Activated CD8-positive, alpha-beta T cell treated with anti-CD3 and anti-CD28 coated beads, Interleukin-2, amount 10 ng/mL, durations not matched to agents 7 days and 5 days (primary cell): ENCODE measurements at places on chromosomes 5 and 9.

DNA sequence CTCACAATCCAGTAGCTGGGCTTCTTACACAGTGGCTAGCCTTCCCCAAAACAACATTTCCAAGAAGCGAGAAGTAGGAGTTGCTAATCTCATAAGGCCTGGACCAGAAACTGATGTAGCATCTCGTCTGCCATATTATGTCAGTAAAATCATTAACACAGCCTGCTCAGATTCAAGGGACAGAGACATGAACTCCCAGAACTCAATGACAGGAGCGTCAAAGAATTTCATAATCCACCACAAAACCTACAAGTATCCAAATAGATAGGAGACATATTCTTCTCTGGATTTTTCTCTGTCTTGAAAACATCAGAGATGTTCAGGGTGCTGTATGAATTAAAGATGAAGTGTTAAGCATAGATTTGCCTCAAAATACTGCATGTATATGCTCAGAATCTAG is 457.6 kb upstream of the ACTBL2 start:
- no peak overlapping the region for H3K4me3 ChIP-seq
- H3K4me1 ChIP-seq: no peaks in the 10 kb centered on the region
- DNase-seq: no peak
- H3K27me3 ChIP-seq: no peaks in the 10 kb centered on the region
- no peaks in the 10 kb centered on the region for H3K36me3 ChIP-seq
- no peak overlapping the region for H3K27ac ChIP-seq

DNA sequence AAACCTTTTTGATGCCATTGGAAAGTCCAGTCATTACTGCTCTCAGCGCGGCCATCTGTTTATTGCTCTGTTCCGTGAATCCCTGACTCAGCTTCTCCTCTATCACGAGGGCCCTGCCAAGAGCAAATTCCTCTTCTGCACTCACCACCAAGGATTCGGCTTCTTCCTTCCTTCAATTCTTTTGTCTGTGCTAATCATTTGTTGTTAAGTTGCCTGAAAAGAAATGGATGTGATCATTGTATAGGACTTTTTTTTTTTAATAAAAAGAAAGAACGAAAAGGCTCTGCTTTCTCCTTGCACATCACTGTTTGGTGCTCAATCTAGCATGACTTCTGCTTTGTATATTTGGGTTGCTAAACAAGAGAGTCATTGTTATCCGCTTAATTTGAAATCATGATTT is 128.7 kb upstream of the PIK3R1 start:
- no peaks in the 10 kb centered on the region for H3K27me3 ChIP-seq
- no peaks in the 10 kb centered on the region for H3K36me3 ChIP-seq

GRCh38 chr5:155023320-155023719 is 9.8 kb downstream of the KIF4B start:
- H3K4me3 ChIP-seq: no peak overlapping the region
- no peak for DNase-seq
- no peaks in the 10 kb centered on the region for H3K4me1 ChIP-seq
- H3K27me3 ChIP-seq: peaks cover 7% of the 10 kb centered on the region
- no peaks in the 10 kb centered on the region for H3K36me3 ChIP-seq

DNA sequence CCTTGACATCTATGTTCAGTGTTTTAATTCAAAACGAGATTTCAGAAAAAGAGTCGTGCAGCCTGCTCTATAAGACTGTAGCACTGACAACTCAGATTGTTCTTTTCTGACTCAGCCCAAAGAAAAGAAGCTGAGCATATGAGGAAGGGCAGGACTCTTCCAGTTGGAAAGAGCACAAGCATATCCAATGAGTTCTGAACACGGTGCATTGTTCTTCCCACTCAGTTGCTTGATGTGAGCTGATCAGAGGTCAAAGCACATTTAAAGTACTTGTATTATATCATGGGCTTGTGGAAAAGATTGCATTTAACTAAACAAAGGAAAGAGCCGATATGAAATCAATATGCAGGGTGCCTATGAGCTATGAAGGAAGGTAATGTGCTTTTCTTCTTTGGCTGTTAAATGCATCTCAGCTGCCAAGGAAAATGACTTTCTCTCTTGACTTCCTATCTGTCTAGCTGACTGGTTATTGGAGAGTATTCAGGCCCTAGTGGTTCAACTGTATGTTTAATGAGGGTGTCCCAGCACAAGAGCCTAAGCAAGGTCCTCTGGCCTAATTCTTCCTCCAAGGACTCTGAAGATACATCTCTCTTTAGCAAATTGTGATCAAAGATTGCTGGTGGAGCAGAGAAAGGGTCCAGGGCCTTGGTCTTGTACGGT is 226.6 kb upstream of the PPP1R2B start:
- H3K36me3 ChIP-seq: no peaks in the 10 kb centered on the region
- H3K27me3 ChIP-seq: no peaks in the 10 kb centered on the region
- H3K27ac ChIP-seq: no peak overlapping the region
- no peak for DNase-seq
- H3K4me1 ChIP-seq: peaks cover 3% of the 10 kb centered on the region

DNA sequence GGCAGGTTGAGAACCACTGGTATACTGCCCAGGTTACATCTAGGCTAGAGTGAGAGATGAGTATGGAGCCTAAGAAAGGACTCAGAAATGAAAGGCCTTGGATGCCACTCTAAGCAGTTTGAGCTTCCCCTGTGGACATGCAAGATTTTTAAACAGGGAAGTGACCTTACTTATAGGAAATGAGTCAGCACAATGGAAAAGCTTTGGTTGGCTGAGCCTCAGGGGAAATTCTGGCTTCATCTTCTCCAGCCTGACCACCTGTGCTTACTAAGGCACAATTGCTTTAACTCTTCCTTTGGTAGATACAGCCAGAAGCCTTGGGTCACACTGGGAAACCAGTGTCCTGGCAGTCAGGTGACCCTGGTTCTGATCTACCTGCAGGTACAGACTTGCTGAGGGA is 380.2 kb upstream of the ZNF462 start:
- H3K36me3 ChIP-seq: no peaks in the 10 kb centered on the region
- no peak overlapping the region for H3K27ac ChIP-seq
- no peaks in the 10 kb centered on the region for H3K4me1 ChIP-seq
- no peaks in the 10 kb centered on the region for H3K27me3 ChIP-seq
- H3K4me3 ChIP-seq: no peak overlapping the region

GRCh38 chr9:14967450-14968321 is 57.5 kb upstream of the FREM1 start:
- no peaks in the 10 kb centered on the region for H3K36me3 ChIP-seq
- DNase-seq: no peak
- H3K27me3 ChIP-seq: peaks cover 9% of the 10 kb centered on the region
- H3K4me1 ChIP-seq: no peaks in the 10 kb centered on the region

DNA sequence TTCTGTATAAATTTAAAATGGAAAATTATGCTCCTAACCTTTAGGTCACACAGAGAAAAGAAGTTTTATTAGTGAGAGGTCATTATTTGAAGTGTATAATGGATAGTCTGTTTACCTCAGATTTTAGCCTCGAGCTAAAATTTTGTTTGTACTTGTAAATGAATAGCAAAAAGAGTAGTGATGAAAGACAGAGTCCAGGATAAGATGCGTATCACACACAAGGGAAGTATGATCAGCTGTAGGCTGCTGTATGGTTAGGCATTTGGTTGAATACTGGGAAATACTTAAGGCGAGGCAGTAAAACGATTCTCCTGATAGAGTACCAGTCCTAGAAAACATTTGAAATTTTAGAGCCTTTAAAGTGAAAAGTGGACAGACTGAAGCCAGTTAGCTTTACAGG is 92.7 kb downstream of the FBXL7 start:
- no peak overlapping the region for H3K27ac ChIP-seq
- no peak overlapping the region for H3K4me3 ChIP-seq
- no peaks in the 10 kb centered on the region for H3K27me3 ChIP-seq
- H3K4me1 ChIP-seq: no peaks in the 10 kb centered on the region

GRCh38 chr5:35003018-35003957 is 44.5 kb downstream of the AGXT2 start:
- no peaks in the 10 kb centered on the region for H3K4me1 ChIP-seq
- H3K27ac ChIP-seq: no peak overlapping the region
- H3K27me3 ChIP-seq: peaks cover 10% of the 10 kb centered on the region

- no peaks in the 10 kb centered on the region for H3K27me3 ChIP-seq
- H3K36me3 ChIP-seq: peaks cover 7% of the 10 kb centered on the region
- no peak for DNase-seq
- H3K4me3 ChIP-seq: no peak overlapping the region
- H3K27ac ChIP-seq: peak overlapping the region; percentile 49
These were observed 33.7 kb upstream of the CSF1R start for GRCh38 chr5:150120062-150120441.

GRCh38 chr5:39143151-39143860 is 69.1 kb upstream of the RICTOR start:
- no peak for DNase-seq
- peaks cover 32% of the 10 kb centered on the region for H3K36me3 ChIP-seq
- no peaks in the 10 kb centered on the region for H3K4me1 ChIP-seq
- no peaks in the 10 kb centered on the region for H3K27me3 ChIP-seq
- H3K4me3 ChIP-seq: no peak overlapping the region
- no peak overlapping the region for H3K27ac ChIP-seq

DNA sequence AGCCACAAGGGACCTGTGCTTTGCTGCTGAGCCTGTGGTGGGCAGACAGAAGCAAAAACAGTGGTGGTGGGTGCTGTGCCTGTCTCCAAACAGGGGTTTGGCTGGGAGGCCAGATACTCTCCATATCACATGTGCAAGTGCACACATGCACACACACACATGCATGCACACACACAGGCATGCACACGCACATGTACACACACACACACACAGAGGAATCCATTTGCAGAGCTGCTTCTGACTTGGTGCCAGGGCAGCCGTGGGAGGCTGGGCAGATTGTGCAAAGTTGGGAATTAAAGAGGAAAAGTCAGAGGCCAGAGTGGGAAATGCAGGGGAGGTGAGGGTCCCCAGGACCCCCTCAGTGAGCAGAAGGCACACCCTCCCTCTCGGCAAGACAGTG is 71.3 kb downstream of the NTNG2 start:
- no peak overlapping the region for H3K4me3 ChIP-seq
- H3K36me3 ChIP-seq: no peaks in the 10 kb centered on the region
- no peaks in the 10 kb centered on the region for H3K27me3 ChIP-seq
- peaks cover 4% of the 10 kb centered on the region for H3K4me1 ChIP-seq
- DNase-seq: no peak

- no peaks in the 10 kb centered on the region for H3K27me3 ChIP-seq
- H3K27ac ChIP-seq: peak overlapping the region; percentile 60
- DNase-seq: no peak
- peaks cover 54% of the 10 kb centered on the region for H3K4me1 ChIP-seq
- H3K36me3 ChIP-seq: peaks cover 12% of the 10 kb centered on the region
These were observed 68.1 kb upstream of the SPIN1 start for GRCh38 chr9:88319936-88320747.

- H3K4me1 ChIP-seq: no peaks in the 10 kb centered on the region
- no peaks in the 10 kb centered on the region for H3K36me3 ChIP-seq
- no peaks in the 10 kb centered on the region for H3K27me3 ChIP-seq
- H3K27ac ChIP-seq: no peak overlapping the region
These were observed 41.5 kb upstream of the KCNV2 start for GRCh38 chr9:2675834-2676233.

GRCh38 chr5:111655169-111655924 is 101.6 kb downstream of the NREP start:
- H3K27ac ChIP-seq: no peak overlapping the region
- DNase-seq: no peak
- no peaks in the 10 kb centered on the region for H3K36me3 ChIP-seq
